ENCODE measurements at places on chromosomes 12 and 14.

GRCh38 chr12:32140877-32141276, 34.2 kb downstream of the BICD1 start:
- DNase-seq = no peak

DNA sequence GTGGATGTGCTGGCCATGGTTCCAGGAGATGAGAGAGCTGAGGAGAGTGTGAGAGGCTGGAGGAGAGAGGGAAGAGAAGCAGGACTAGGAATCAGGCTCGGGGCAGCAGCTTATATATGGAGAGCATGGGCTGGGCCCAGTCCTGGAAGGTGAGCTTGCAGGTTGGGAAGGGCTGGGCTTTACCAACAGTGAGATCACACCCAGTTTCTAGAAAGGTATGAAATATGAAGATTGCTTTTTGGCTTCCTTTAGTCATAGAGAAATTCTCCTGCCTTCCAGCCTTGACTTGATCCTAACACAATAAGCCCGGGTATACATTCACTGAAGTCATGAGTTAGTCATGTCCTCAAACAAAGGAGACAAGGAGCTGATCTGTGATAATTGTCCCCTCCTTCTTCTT, at the start of gene KRT6A:
Gene KRT6A, minus strand, starts transcription at position 86 of the 400 bp plus-strand sequence. Its CDS starts 69 bp downstream, at position 17.
- no peak for DNase-seq

GRCh38 chr14:31484754-31485153, 3.1 kb downstream of the GPR33 start:
- no peak for DNase-seq

GRCh38 chr12:117033382-117034221, 65.6 kb downstream of the TESC start:
- no peak for DNase-seq

GRCh38 chr12:103841690-103842584, 903 bp upstream of the NT5DC3 start:
- DNase-seq = peak; percentile 61

DNA sequence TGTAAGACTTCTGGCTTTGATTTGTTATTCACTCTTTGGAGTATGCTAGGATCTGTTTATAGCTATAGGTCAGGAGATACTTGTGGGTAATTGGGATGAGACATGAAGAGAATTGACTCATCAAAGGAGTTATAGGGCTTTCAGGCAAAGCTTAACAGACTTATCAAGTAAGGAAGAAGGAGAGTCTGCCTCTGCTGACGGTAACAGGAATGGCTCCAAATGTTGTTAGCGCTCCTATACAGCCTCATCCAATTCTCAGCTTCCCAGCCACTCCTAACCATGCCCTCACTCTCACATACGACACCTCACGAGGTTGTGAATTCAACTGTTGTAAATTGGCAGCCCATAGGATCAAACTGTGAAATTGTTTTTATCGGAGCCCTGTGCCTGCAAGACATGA, 140.5 kb downstream of the KCNA5 start:
- DNase-seq = no peak

- no peak for DNase-seq
These were observed 248.6 kb downstream of the ZFP36L1 start for GRCh38 chr14:68544081-68544892.

- DNase-seq = no peak
These were observed 92.8 kb upstream of the ETV6 start for GRCh38 chr12:11556682-11557081.

DNA sequence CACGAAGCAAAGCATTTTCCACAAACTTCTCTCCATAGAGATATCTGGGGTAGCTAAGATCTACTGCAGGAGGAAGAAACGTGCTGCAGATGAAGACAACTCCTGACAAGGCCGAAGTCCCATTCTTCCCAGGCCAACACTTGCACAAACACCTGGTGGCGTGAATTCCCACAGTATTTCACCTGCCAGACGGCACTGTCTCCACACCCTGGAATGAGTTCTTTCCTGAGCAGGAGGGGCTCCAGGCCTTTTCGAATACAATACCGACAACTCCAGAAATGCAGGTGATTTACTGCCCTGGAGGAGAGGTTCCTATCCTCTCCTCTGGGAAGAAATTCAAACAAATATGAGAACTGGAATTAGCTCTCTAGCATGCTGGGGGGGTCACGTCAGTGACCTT, 179.9 kb downstream of the MON2 start:
- DNase-seq = no peak

- DNase-seq = no peak
These were observed 7.4 kb downstream of the RBP5 start for GRCh38 chr12:7121324-7121723.

DNA sequence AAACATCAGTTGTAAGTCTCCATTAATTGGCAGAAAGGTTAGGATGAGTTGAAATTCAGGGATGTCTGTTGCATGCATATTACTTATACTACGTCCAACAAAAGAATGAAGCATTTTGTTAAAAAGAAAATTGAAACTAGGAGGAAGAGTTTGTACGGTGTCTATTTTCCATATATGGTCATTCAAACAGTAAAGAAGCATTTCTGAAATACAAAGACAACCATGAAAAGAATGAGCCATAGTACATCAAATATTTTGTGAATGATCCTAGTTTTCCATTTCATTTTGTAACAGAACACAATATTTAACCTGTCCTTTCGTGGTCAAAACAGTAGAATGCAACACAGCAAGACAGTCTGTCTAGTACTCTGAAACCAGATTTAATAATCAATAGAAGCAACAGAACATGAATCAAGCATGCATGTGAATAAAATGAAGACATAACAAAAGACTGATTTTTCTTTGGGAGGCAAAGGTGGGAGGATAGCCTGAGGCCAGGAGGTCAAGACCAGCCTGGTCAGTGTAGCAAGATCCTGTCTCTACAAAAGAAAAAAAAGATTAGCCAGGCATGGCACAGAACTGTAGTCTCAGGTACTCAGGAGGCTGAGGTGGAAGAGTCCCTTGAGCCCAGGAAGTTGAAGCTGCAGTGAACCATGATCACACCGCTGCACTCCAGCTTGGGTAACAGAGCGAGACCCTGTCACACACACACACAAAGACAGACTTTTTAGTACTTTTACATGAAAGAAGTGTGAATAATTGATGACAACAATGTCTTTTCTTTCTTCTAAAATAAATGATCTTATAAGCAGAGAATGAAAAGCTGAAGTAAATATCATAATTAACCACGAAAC, 156.0 kb downstream of the LRIG3 start:
- DNase-seq = no peak

DNA sequence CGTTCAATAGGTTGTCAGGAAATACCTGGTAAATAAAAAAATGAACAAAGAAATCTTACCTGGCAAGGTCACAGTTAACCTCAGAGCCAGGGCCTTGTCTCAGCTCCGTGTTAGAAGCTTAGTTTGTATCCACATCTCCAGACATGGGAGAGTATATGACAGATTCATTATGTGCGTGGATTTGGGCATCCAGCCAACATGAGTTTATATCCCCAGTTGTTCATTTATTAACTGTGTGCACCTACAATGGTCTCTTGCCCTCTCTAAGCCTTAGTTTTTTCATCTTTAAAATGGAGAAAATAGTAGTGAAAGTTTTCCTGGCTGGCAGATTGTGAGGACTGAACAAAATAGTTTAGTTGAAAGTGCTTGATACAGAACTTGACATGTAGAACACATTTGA, 437.8 kb downstream of the NPAS3 start:
- no peak for DNase-seq

DNA sequence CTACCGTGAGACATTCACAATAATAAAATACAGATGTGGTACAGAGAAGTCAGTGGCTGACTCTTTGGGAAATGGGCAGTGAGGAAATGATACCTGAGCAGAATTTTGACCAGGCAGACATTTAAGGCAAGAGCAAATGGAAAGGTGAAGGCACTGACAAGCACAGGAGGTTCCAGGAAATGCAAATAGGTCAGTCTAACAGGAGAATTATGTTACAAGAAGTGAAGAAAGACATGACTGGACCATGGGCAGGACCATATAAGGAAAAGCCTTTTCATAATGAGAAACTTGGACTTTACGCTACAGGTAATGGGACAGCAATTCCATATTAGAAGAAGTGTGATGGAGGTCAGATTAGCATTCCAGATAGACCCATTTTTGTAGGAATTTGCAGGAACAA, 338.9 kb downstream of the PDZRN4 start:
- no peak for DNase-seq

- DNase-seq = peak; percentile 13
These were observed 10.0 kb downstream of the PGF start for GRCh38 chr14:74945261-74945851.

DNA sequence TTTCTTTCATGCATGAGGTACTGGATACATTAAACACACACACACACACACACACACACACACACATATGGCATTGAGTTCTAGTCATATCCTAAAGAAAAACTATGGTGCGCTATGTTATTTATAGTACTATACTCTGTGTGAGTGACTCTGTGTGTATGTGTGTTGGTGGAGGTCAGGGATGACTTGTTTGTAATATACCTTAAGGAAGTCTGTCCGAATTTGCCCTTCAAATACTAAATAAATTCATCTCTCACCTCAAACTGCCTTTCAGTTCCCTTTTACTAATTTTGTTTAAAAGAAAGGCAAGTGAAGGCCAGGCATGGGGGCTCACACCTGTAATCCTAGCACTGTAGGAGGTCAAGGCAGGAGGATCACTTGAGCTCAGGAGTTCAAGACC, 2.1 kb upstream of the AKAP5 start:
- DNase-seq = no peak

GRCh38 chr12:124525927-124526692, 41.3 kb downstream of the NCOR2 start:
- no peak for DNase-seq

DNA sequence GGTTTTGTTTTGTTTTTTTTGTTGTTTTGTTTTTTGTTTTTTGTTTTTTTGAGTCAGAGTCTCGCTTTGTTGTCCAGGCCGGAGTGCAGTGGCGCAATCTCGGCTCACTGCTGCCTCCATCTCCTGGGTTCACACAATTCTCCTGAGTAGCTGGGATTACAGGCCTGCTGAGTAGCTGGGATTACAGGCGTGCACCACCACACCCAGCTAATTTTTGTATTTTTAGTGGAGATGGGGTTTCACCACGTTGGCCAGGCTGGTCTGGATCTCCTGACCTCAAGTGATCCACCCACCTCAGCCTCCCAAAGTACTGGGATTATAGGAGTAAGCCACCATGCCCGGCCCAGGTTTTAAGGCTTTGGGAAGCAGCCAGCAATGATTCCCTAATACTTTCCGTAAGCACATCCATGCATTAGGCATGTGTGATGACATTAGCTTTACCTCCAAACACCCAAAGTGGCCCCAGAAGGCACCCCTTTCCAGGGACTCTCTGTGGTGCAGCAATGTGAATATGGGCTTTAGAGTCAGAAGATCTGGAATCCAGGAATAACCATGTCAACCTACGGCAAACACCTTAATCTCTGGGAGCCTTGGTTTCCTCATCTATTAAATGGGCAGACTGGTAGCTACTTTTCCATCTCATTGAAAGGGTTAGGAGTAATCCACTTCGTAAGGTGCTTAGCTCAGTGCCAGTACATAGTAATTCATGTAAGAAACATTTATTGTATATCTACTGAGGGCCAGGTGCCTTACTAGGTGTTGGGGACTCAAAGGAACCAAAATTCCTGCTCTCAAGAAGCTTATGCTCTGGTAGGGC, 152.9 kb downstream of the ZFP36L1 start:
- DNase-seq = no peak

- DNase-seq = no peak
These were observed 11.0 kb downstream of the GPR135 start for GRCh38 chr14:59454139-59454538.

GRCh38 chr12:109222496-109222895, 86.6 kb downstream of the FOXN4 start:
- DNase-seq = no peak

DNA sequence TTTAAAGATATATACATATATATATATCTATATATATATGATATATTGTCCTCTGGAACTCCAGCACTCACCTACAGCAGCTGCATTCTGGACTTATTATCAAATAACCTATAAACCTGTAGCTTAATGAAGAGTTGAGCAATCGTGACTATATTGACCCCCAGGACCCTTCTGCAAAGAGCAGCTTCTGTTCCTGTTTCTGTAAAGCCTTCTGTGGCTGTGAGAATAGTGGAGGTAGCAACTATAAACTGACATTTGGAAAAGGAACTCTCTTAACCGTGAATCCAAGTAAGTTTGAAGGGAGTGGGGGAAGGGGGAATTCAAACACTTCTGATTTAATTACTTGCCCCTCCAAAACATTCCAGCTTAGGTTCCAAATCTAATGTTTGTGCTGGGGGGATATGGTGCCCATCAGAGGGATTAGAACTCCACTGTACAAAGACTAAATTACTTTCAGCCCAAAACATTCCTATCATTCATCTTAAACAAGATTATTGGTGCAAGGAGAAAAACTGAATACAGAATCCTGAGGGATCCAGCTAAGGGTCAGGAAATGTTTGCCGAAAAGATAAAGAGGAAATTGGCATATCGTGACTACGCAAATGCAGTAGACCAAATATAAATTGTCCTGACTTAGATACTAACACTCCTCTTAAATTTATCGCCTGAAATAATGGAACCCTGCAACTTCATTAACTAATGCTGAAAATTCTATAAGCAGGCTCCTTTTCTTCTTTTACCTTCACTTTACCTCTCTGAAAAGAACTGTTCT, 106.1 kb downstream of the DAD1 start:
- no peak for DNase-seq

DNA sequence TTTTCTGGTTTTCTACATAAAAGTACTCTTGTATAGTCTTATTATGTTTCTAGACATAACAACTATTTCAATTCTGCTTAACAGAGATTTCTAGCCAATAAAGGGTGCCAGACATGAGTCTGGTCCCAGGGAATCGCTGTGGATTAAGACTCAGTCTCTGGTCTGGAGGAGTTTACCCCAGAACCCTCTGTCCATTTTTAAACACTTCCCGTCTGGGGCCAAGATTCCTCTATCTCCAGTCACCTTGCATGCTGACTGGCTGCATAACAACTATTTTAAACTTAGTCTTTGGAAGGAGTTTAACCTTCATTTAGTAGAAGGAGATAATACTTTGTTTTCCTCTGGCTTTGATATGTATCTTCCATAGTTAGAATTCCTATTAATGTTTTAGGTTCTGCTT, 163.1 kb upstream of the IFNG-AS1 start:
- no peak for DNase-seq

DNA sequence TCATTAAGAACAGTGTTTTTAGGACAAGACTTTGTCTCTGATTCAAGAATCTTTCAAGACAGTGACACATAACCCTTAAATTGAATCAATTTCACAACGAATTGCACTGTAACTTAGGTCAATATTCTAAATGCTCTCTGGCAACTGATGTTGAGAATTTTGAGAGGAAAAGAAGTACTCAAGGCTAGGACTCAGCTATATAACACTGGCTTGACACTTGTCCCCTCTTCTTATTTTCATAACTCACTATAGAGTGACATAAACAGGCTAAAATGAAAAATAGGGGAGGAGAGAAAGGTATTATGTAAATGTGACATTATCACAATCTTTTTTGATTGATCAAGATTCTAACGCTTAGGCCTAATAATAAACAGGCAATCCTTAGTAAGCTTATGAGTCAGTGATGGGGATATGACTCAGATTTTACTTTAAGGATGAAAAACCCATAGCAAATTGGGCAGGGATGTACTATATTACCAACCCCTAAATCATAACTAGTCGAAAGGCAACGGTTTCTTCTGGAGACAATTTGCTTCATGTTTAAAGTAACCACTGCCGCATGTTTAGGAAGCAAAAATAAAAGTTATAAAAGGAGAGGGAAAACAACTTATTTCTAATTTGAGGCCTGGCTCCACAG, 10.9 kb downstream of the BTG1 start:
- DNase-seq = no peak

- DNase-seq = no peak
These were observed 131.0 kb upstream of the NCOR2 start for GRCh38 chr12:124698211-124698997.

- DNase-seq = no peak
These were observed 287.4 kb downstream of the SYT1 start for GRCh38 chr12:79151956-79152355.

Data from COR-L47 (cell line).